Mesothelial cell of epicardium (in vitro differentiated cells): ENCODE measurements at places on chromosomes 2 and 18. TPM values are rescaled to one million over a fixed set of nuclear protein-coding genes. Genes with fewer than 3 reads are reported as not detected.
A peak's percentile ranks its signal among the peaks of the same experiment; 100 is the strongest.

- no peak overlapping the region for H3K4me3 ChIP-seq
- H3K27me3 ChIP-seq = no peaks in the 10 kb centered on the region
- no peak for DNase-seq
- peak overlapping the region; percentile 53 for H3K27ac ChIP-seq
Observed at GRCh38 chr18:47876813-47877212, 53.6 kb downstream of the SMAD2 start.

- no peaks in the 10 kb centered on the region for H3K27me3 ChIP-seq
- DNase-seq = peak; percentile 56
- H3K4me3 ChIP-seq = peak overlapping the region; percentile 41
- H3K4me1 ChIP-seq = peaks cover 45% of the 10 kb centered on the region
Observed at GRCh38 chr2:66070721-66071602, 364.0 kb upstream of the MEIS1 start.

- H3K27ac ChIP-seq = no peak overlapping the region
- no peak for DNase-seq
- H3K4me1 ChIP-seq = peaks cover 16% of the 10 kb centered on the region
- H3K36me3 ChIP-seq = peaks cover 2% of the 10 kb centered on the region
- no peak overlapping the region for H3K4me3 ChIP-seq
Observed at GRCh38 chr2:170531876-170532275, 183.3 kb upstream of the SP5 start.

DNA sequence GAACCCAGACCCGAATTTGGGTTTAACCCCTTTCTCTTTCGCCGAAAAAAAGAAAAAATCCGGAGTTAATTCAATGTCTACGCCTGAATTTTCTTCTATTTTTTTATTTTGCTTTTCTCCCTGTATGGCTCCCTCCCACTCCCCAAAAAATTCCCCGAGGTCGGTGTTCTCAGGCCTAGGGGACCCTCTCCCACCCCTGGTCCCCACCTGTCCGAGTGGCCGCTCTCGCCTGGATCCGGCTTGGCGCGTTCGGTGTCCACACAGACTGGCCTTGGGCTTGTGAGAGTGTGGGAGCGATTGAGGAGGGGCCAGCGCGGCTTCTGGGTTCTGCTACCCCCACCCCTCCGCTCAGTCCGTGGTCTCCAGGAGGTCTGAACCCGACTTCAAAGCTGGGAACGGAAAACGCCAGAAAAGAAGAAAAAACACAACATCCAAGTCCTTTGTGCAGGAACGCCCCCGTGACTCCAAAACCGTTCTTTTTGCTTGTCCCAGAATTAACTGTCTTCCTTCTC lies 5.7 kb upstream of the EN1 start:
- no peaks in the 10 kb centered on the region for H3K36me3 ChIP-seq
- H3K27me3 ChIP-seq = peaks cover 100% of the 10 kb centered on the region
- H3K4me1 ChIP-seq = peaks cover 58% of the 10 kb centered on the region
- H3K4me3 ChIP-seq = peak overlapping the region; percentile 63
- H3K27ac ChIP-seq = peak overlapping the region; percentile 25
- no peak for DNase-seq

WDSUB1 gene
- 14.3 to 15.6 TPM (median 15.1 TPM) in 3 replicates for total RNA-seq
